ENCODE measurements at places on chromosomes 12 and 14.

DNA sequence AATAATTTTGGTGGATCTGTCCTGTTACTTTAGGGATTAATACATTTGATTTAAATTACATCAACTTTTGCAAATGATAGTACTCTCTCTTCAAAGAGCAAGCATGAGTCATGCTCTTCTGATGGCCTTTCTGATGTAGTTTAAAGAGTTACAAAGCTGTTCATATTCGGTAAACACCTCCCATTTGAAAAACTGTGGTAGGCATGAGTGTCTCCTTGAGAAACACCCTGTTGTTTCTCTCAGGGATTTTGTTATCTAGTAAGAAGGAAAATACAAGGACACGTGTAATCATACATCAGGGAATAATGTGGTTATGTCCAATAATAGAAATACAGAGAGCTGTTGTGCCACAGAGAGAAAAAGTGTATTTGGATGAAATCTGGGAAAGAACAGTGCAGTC, 53.3 kb upstream of the E2F7 start:
- DNase-seq = no peak

DNA sequence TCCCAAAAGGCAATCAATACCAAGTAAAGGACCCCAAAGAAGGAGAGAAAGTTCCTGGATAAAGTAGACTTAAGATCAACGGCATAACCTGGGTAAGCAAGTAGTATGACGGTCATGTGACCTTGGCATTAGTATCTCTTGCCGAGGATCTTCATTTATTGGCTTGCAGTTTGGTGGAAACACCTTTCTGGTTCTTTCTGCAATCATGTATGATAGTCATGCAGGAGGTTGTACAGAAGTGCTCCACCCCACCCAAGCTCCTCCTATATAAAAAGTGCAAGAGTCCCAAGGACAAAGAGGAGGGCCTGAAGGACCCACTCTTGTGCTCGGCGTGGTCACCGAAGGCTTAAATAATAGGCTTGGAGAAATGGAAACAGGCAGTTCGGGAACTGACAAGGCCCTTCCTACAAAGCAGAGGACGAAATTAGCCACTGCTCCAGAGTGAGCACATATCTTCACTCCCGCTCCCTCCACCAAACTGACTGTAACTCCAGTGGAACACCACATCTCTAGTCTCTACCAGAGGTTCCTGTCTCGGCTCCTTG, 750 bp downstream of the CS start:
- peak; percentile 53 for DNase-seq

- no peak for DNase-seq
These were observed 63.5 kb downstream of the MED13L start for GRCh38 chr12:116213885-116214527.

GRCh38 chr14:36271939-36272907, 48.2 kb downstream of the MBIP start:
- peak; percentile 28 for DNase-seq

DNA sequence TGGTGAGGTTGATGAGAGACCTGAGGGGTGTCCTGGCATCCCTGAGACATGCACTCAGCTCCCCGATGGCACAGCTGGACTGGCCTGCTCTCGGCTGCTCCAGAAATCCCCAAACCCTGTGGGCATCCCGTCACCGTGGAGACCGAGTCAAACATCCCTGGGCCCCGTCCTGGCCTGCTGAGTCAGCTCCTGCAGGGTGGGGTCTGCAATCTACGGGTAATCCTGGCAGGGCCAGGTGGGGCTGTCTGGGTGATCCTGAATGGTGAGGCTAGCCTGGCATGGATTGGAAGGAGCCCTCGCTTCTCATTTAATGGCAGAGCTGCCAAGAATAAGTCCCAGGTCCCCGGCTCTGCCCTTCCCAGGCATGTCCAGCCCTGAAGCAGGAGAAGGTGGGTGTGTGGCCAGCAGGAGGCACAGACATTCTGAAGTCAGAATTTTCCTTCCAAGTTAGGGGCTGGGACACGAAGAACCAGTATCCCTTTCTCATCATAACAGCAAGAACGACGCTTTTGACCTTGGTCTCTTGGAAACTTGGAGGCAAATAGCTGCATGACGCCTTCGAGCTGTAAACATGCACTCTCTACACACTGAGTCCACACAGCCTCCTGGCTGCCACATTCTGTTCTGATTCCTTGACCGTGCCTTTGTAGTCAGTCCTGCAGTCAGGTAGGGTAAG, 17.7 kb upstream of the SERPINA4 start:
- no peak for DNase-seq

DNA sequence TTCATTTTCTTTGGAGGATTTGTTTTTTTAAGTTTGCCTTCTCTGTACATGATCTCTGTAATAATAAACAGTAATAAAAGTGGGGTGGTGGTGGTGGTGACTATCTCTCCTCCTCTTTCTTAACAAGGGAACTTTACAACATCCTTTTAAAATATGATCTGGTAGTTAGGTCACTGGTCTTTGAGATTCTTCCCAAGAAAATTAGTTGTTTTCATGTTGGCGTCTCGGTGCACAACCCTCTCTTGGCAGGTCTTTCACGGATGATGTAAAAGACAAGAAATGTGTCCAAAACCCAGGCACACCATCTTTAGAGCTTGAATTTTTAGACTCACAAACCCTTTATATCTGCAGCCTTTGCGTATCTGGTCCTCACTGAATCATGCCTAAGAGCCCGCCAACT, 488.5 kb upstream of the TBX3 start:
- DNase-seq = no peak

GRCh38 chr12:111121840-111122239, 201.5 kb upstream of the MYL2 start:
- no peak for DNase-seq

DNA sequence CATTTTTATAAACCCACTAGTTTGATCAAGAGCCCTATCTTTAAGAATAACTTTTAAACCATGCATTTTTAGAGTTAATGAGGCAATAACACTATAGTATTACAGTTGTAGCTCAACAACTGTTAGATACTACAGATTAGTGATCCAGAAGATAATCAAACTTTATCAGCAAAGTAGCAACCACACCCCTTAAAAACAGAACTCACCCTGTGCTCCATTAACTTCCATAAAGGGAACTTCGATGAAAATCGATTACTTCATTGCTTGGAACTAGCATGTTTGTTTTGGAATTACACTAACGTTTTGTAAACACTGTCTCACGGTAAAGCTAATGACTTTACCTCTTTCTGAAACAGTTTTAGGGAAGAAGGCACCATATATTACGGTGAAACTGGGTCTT, 1.4 kb downstream of the SGPP1 start:
- no peak for DNase-seq

DNA sequence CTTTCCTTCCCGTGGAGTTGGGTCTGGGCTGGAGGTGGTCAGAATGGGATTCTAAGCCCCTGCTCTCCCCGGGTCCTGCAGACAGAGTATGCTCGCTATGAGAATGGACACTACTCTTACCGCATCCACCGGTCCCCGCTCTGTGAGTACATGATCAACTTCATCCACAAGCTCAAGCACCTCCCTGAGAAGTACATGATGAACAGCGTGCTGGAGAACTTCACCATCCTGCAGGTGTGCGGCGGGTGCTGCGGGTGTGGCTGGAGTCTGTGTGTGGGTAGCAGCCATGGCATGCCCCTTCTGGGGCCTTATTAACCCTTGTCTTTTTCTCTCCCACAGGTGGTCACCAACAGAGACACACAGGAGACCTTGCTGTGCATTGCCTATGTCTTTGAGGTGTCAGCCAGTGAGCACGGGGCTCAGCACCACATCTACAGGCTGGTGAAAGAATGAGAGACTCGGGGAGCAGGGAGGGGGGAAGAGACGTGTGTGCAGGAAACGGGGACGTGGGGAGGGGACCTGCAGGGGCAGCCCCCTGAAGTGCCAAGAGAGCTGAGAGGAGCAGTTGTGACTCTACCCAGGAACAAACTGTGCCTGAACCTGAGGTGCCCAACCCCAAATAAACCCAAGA, 37.0 kb upstream of the TSPAN9 start:
- DNase-seq = no peak

- DNase-seq = peak; percentile 22
These were observed 5.1 kb downstream of the KMT5A start for GRCh38 chr12:123388951-123389559.

GRCh38 chr14:36105401-36105800, 71.1 kb downstream of the PTCSC3 start:
- DNase-seq = no peak

DNA sequence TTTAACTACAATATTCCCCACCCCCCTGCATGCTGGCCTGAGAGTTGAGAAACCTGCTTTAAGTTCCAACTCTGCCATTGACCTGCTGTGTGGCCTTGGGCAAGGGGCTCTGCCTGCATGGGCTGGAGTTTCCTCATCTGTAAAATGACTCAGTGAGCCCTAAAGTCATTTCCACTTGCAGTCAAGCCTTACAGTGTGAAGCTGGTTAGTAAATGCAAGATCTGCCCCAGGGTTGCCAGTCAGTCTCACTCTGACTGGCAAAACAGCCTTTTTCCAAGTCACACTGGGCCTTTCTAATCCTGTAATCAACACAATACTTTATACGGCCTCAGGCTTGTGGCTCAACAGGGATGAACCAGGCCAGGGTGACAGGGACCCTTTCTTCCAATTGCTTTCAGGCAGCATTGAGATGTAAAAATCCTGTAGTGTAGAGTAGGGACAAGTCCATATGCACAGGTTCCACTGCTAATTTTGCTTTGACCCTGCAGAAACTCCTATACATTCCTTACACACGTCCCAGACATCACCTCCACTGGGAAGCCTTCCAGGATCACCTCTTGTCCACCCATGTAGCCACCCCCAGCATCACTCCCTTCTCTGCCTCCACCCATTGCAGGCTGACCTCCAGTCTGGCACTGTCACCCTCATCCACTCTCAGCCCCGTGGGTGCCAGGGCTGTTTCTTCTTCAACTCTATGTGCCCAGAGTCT, 42.6 kb upstream of the PRIMA1 start:
- peak; percentile 9 for DNase-seq

GRCh38 chr14:35927727-35928126, 101.6 kb downstream of the BRMS1L start:
- DNase-seq = no peak

- DNase-seq = no peak
These were observed 188.7 kb downstream of the ANO2 start for GRCh38 chr12:5756338-5756842.

- DNase-seq = no peak
These were observed 50.1 kb downstream of the PHLDA1 start for GRCh38 chr12:75981247-75982168.

DNA sequence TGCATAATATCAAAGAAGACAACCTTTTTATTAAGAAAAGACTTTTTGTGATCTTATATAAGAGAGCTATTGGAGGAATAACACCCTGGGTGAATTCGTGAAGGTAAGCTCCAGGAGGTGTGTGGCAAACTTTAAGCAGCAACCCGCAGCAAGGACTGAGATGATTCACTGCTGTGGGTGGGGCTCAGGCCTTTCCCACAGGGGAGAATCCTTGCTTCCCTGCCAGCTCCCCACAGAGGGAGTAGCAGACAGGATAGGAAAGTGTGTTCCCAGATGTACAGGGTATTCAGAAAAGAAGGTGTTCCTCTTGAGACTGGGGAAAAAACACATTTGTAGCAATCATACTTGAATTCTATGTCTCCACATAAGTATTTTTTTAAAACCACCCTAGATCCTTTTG, 9.2 kb downstream of the NDUFA12 start:
- DNase-seq = no peak

DNA sequence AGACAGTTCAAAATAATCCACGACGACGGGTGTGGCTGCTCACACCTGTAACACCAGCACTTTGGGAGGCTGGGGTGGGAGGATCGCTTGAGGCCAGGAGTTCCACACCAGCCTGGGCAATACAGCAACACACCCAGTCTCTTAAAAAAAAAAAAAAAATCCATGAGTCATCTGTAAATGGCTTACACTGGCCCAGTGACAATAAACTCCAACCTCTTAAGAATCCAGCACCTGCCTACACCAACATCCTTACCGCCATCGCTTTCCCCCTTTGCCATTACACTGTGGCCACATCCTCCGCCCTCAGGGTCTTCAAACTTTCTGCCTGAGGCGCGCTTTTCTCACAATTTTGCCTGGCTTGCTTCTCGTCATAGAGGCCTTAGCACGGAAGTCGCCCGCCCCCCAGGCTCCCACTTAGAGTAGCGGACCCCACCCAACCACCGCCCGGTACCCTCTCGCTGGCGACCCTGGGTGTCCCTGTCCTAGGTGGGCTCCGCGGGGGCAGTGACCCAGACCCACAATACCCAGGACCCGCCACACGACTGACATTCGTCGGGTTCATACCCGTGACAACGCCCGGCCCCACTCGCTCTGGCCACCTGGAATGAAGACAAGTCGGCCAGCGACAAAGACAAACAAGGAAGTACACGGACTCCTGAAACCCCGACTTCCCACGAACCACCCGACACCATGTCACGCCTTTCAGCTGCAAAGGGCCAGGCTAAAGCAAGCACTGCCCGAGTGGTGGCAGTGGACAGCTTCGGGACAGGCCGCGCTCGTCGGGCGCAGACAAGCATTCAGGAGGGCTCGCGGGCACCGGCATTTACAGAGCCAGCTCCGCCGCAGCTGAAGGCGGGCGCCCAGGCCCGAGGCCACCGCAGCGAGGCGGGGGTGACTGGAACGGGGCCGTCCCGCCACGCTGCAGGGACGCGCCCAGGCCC, 636 bp downstream of the GOLGA3 start:
- DNase-seq = peak; percentile 27

DNA sequence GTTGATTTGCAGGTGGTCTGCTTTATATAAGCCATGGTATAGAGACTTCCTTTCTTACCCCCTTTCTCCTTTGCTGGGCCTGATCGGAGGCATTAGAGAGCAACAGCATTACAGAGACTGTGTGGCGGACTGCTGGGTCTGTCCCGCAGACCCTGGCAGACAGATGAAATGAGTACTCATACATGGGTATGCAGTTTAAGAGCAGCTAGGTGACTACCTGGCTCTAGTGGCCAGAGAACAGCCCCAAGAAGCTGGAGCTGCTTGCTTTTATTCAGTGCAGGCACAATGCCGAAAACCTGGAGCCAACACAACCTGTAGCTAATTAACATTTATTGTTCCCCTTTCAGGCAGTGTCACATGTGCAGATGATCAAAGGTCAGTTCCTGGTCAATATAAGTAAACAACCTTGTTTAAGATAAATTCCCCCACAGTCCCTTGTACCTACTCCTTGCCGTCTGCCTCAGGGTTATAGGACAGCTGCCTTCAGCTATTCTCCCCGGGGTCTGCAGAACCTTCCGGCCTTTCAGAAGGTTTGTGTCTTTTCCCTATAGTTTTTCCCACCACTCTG, 160.0 kb downstream of the TRHDE start:
- no peak for DNase-seq

- DNase-seq = no peak
These were observed 34.1 kb upstream of the COCH start for GRCh38 chr14:30840086-30840779.

- peak; percentile 64 for DNase-seq
These were observed 71.7 kb upstream of the RAP1B start for GRCh38 chr12:68538726-68539614.

Measured in activated CD4-positive, alpha-beta T cell treated with anti-CD3 and anti-CD28 coated beads, Interleukin-2, Interleukin-6, amounts not matched to agents 100 ng/mL and 50 ng/mL, durations not matched to agents 16 hours and 8 hours (primary cell).